ENCODE measurements at places on chromosomes 1 and 21. TPM values are rescaled to one million over a fixed set of nuclear protein-coding genes. Genes with fewer than 3 reads are reported as not detected.

DNA sequence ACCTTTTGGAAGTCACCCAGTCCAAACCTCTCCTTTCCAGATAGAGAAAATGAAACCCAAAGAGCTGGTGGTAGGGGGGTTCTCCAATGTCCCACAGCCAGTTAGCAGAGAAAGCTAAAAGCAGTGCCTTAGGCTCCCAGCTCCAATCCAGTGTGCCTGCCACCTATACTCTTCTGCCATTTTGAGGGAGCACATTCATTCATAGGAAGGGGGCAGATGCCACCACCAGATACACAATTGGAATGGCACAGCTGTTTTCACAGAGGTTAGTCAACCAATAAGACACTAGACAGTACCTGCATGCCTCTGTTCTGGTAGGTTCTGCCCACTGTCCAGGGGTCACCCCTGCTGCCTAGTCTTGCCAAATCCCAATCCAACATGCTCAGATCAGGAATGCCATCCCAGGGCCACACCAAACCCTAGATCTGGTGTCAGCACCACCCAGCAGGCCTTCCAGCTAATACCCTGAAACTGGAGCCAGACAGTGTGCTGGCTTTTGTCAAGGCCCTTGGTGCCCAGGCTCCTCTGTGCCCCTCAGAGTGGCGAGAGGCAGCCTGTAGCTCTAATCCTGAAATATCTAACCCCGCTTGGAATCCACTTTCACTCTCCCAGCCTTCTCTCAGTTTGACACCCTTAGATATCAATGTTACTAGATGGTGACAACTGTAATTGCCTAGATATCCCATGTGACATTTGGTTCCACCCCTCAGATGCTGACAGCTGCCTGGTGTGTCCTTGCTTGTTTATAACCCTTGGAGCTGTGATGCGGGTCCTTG is 178.6 kb downstream of the TGFBR3 start:
- H3K27ac ChIP-seq = no peak overlapping the region
- DNase-seq = no peak
- H3K4me1 ChIP-seq = no peaks in the 10 kb centered on the region
- H3K36me3 ChIP-seq = no peaks in the 10 kb centered on the region

DNA sequence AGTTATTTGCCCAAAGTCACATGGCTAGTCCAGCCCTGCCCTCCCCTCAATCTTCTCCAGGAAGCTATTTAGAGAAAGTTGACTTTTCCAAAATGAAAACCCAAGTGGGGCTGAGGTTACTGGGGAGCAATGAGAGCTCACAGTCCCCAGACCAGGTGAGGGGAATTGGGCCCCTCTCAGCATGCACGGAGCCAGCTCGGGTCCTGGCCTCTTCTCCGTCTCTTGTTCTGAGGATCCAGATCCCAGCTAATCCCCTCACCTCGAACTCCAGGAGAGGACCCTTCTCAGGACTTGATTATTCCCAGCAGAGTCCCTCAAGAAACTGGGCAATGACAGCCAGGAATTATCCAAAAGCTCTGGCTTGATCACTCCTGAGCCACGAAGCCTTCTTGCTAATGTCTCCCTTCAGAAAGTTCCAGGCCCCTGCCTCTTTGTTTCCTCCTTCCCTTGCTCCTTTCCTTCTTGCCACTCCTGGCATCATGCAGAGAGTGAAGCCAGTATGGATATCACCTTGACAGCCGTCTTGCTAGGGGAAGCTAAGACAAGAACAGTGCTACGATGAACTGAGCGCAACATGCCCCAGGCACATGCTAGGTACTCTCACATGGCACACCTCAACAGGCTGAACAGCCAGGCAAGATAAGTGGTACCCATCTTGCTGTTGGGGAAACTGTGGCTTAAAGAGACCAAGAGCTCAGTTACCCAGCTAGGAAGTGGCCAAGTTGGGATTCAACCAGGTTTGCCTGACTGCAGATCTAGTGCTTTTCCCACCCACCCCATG is 51.9 kb downstream of the KLHDC7A start:
- H3K36me3 ChIP-seq = no peaks in the 10 kb centered on the region
- no peak overlapping the region for H3K4me3 ChIP-seq
- no peaks in the 10 kb centered on the region for H3K4me1 ChIP-seq
- H3K27me3 ChIP-seq = no peaks in the 10 kb centered on the region
- DNase-seq = no peak

DNA sequence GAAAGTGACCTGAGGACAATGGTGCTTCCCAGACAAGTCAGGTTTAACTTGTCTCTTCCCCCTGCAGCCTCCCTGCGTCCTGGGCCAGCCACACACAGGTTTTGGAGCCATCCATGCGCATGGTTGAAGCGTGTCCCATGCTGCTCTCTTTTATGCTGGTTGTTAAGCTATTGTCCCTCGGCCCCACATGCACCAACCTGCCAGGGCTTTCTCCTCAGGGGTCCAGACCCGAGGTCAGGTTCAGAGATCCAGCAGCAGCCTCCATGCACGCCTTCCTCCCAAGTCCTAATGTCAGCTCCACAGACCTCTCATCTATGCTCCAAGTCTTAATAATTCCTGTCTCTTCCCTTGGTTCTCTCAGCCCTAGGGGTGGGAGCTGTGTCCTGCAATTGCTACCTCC is 1.6 kb downstream of the ABCA4 start:
- DNase-seq = no peak
- no peak overlapping the region for H3K27ac ChIP-seq
- H3K4me1 ChIP-seq = peaks cover 3% of the 10 kb centered on the region
- H3K36me3 ChIP-seq = no peaks in the 10 kb centered on the region

DNA sequence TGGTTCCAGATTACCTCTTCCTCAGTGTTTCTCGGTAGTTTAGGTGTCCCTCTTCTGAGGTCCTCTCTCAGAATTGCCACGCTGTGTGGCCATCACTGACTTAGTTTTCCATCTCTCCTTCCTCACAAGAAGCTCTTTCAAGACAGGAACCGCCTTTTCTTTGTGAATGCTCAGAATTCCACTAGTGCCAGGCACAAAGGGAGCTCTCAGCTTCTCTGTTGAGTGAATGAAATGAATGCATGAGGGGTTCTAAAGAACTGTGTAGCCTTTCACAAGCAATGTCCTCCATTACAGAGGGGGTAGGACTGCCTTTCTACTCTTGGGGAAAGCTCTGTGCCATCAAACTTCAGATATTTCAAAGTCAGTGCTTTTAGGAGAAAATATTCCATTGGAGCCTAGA is 546.8 kb downstream of the RWDD3 start:
- no peaks in the 10 kb centered on the region for H3K27me3 ChIP-seq
- H3K36me3 ChIP-seq = no peaks in the 10 kb centered on the region
- no peak overlapping the region for H3K27ac ChIP-seq
- H3K4me3 ChIP-seq = no peak overlapping the region

DNA sequence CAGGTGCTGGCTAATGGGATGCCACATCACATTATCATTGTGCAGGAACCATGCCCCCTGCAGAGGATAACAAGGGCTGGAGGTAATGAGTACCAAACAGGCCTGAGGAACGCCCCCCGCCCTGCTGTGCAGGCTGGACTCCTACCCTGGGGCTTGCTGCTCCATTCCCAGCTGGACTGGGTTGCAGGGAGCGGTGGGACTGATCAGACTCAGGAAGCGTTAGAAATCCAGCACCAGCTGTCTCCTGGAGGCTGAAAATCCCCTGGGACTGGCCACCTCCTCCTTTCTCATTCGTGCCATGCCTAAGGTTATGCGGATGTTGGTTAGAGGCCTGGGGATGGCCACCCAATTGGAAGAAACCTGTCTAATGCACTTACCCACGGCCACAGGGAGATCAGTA is 36.9 kb upstream of the POU3F1 start:
- H3K36me3 ChIP-seq = no peaks in the 10 kb centered on the region
- H3K4me1 ChIP-seq = no peaks in the 10 kb centered on the region
- no peak overlapping the region for H3K4me3 ChIP-seq
- DNase-seq = no peak
- no peak overlapping the region for H3K27ac ChIP-seq

- no peaks in the 10 kb centered on the region for H3K27me3 ChIP-seq
- peak overlapping the region; percentile 50 for H3K4me3 ChIP-seq
- DNase-seq = no peak
- no peaks in the 10 kb centered on the region for H3K36me3 ChIP-seq
- H3K4me1 ChIP-seq = no peaks in the 10 kb centered on the region
- H3K27ac ChIP-seq = no peak overlapping the region
Measured at GRCh38 chr1:158112994-158113758, 67.5 kb upstream of the CD1D start.

DNA sequence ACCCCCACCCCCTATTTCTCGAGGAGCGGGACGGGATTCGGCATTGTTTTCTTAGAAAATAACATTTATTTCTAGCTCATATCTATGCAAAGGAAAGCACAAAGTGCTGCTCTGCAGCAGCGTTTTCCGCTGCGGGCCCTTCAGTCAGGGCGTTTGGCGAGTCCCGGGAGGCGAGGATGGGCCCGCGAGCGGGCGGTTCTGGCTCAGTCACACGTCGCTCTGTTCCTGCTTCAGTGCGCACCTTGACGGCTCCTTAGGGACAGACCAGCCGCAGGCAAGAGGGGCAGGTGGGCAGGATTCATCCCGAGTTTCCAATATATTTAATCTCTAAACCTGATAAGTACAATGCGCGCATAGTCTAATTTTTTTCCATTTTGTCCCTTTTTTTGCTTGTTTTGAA is 5.7 kb downstream of the DMRTA2 start:
- no peaks in the 10 kb centered on the region for H3K36me3 ChIP-seq
- H3K27ac ChIP-seq = no peak overlapping the region
- H3K4me3 ChIP-seq = no peak overlapping the region
- H3K4me1 ChIP-seq = peaks cover 6% of the 10 kb centered on the region
- DNase-seq = no peak
- H3K27me3 ChIP-seq = peaks cover 85% of the 10 kb centered on the region

GRCh38 chr1:11354893-11355553 is 82.0 kb downstream of the UBIAD1 start:
- no peaks in the 10 kb centered on the region for H3K4me1 ChIP-seq
- no peak overlapping the region for H3K27ac ChIP-seq
- H3K4me3 ChIP-seq = no peak overlapping the region
- no peaks in the 10 kb centered on the region for H3K36me3 ChIP-seq
- DNase-seq = no peak
- H3K27me3 ChIP-seq = peaks cover 13% of the 10 kb centered on the region

DNA sequence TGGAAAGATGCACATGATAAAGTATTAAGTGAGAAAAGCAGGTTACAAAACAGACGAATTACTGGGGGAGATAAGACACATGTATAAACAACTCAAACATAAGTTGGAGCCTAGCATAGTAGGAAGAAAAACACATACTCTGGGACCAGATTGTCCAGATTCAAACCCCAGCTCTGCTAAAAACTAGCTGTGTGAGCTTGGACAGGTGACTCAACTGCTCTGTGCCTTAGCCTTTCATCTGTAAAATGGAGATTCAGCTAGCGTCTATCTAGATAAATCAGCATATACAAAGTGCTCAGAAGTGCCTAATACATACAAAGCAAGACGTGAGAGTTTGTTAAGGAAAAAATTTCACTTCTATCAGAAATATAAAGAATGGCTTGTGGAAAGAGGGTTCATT is 254.0 kb upstream of the POU3F1 start:
- peaks cover 8% of the 10 kb centered on the region for H3K4me1 ChIP-seq
- H3K27me3 ChIP-seq = peaks cover 6% of the 10 kb centered on the region
- no peak overlapping the region for H3K27ac ChIP-seq
- DNase-seq = no peak

GRCh38 chr1:54358503-54359168 is 47.6 kb downstream of the SSBP3 start:
- H3K4me3 ChIP-seq = no peak overlapping the region
- no peak for DNase-seq
- no peak overlapping the region for H3K27ac ChIP-seq
- no peaks in the 10 kb centered on the region for H3K27me3 ChIP-seq

DNA sequence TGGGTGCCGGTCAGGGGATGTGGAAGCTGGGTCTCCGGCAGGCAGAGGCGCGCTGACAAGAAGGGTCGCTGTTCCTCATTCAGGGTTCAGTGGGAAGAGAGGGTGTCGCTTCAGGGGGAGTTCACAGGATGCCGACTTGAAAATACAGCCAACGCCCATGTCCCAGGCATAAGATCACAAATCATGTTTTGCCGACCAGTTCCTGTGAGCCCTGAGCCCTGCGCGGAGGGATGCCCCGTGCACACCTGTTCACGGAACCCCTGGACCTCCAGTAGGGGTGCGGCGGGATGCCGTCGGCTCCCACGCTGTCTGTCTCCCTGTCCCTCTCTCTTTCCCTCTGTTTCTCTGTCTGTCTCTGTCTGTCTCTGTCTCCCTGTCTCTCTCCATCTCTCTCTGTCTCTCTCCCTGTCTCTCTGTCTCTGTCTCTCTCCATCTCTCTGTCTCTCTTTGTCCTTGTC is 26.8 kb downstream of the TP73 start:
- no peaks in the 10 kb centered on the region for H3K36me3 ChIP-seq
- no peak for DNase-seq
- no peaks in the 10 kb centered on the region for H3K4me1 ChIP-seq

DNA sequence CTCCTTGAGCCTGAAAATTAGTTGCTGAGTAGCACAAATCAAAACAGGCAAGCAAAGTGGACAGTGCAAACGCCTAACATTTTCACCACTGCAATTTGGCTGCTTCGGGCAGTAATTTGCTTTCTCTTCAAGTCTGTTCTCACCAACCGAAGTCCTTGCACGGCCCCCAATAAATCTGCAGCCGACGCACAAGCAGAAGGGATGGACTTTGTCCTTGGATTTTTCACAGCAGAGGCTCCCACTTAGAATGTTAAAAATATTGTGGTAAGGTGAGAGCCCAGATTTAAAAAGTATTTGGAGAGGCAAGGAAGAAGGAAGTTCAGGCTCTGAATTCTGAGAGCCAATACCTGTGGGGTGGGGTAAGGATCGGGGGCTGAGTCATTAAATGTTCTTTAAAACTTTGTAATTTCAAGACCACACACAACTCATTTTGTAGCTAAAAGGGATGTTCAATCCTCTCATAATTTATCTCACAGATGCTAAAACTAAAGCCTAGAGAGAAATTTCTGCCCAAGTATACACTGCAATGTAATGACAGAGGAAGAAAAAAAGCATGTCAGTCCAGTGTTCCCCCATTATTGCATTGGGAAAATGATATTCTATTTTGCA is 6.2 kb downstream of the CD247 start:
- peaks cover 3% of the 10 kb centered on the region for H3K27me3 ChIP-seq
- H3K27ac ChIP-seq = no peak overlapping the region
- no peak overlapping the region for H3K4me3 ChIP-seq
- no peak for DNase-seq

RNF186 gene
- total RNA-seq = not detected

OR2T33 gene
- not detected for total RNA-seq

MMEL1 gene
- not detected for total RNA-seq

LCE1D gene
- not detected for total RNA-seq

RAVER2 gene
- 6.6 TPM for total RNA-seq

CEP104 gene
- total RNA-seq = 43.6 TPM

KRTAP26-1 gene
- total RNA-seq = not detected

CLEC20A gene
- total RNA-seq = not detected

RPRD2 gene
- total RNA-seq = 25.2 TPM

Measured in astrocyte (in vitro differentiated cells and primary cell).